ENCODE measurements at places on chromosomes 6 and 20.

DNA sequence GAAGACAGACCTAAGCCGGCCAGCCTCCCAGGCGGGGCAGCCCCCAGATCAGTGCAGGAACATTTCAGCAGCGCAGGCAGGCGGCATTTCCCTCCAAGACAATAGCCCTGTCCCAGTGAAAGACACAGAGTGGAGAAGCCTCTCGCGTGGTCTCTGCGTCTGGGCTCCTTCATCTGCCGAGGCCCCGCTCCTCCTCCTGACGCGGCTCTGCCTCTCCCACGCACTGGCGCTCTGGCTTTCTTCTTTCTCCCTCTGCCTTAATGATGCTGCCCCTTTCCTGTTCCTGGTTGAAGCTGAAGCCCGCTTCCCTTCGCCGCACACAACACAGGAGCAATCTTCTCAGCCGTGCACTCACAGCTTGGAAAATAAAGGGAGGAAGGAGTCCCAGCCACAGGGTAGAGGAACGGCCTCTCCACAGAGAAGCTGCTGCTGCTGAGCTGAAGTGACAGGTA is 347.5 kb downstream of the CDH4 start:
- no peak for DNase-seq

DNA sequence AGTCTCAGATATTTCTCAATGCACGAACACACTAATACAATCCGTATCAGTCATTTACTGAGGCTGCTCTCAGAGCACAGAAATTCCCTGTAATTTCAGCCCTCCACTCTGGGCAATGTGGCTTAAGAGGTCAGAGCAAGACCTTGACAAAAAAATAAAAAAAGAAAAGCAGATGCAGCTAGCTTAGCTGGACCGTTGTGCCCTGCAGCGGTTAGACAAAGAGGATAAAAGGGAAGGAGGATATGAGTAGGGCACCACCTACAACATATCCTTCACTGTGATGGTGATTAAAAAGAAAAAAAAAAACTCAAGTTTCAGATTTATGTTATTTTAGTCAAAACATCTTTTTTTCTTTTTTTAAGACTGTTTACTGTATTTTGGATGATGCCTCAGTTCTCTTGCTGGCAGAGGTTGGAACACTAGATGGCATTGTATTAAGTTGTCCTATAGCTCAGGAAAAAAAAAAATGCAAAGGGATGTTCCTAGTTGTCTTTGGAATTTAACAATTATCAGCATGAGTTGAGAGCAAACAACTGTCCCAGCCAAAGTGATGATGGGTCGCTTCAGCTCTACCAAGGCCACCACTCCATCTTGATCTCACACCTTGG is 59.9 kb downstream of the ANKEF1 start:
- DNase-seq = no peak

GRCh38 chr20:1310506-1311190 is 18.3 kb downstream of the SDCBP2 start:
- no peak for DNase-seq

- no peak for DNase-seq
Measured at GRCh38 chr6:155344341-155345006, 30.2 kb upstream of the TFB1M start.

GRCh38 chr6:148657048-148657447 is 89.8 kb upstream of the UST start:
- no peak for DNase-seq

DNA sequence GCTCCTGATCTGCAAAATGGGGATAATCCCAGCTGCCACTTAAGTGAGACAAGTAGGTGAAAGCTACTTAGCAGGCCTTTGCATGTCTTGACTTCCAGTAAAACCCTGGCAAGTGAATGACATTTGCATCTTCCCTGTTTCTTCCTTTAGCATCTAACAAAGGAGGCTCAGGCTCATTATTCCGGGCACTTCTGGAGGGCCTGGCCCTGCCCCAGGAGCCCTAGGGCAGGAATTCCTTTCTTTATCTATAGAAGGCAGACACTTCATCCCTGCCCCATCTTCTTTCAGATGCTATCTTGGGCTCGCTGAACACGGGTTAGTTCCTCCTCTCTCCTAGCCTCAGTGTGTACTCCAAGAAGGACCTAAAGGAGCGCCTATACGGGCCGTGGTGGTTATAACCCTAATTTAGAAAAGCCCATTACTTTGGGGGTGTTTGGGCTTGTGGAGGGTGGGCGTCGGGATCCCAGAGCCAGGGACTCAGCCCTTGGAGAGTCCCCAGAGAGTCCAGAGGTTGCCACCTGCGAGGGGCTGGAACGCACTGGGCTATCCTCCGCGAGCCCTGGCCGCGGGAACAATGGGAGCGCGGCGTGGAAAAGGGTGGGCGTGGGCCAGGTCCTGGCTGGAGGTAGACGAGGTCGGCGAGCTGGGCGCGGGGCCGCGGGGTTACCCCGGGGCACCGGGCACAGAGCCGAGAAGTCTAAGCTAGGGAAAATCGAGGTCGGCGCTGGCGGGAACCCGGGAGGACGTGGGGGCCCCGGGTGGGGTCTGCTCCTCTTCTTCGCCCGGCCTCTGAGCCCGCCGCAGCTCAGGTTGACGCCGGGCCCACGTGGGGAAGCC is 62.8 kb upstream of the EPB41L1 start:
- no peak for DNase-seq

DNA sequence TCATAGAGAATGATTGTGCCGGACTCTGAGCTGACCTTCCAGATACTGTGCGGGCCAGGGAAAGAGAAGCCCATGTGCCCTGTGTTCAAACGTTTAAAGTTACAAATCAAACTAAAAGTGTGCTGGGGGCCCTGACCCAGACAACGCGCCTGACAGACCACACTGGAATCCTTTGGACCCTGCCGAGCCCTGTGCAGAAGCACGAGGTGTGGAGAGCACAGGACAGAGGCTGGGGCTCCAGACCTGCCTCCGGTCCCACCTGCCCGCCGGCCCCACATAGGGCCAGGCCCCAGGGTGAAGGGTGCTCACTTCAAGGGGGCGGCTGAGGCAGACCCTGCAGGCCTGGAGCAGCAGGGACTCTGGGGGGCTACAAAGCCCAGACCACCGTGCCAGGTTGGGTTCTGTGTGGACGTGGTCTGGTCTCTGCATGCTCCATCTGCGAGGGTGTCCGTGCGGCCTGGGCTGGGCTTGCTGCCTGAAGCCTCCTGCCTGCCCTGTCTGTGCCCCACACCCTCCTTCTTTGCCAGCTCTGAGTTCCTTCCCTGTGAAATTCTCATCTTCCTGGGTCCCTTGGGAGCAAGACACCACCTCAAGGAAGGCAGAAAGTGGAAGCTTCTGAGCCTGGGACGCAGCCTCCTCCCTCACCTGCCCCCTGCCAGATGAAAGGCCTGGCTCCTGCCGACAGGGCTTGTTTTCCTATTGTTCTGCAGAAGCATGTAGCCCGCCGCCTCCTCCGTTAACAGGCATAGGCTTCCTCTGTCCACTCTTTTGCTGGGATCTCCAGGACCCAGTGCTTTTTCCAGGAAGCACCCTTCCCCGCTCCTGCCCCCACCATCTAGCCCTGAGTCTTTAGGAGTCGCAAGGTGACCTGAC is 186.2 kb downstream of the ERMARD start:
- DNase-seq = no peak

DNA sequence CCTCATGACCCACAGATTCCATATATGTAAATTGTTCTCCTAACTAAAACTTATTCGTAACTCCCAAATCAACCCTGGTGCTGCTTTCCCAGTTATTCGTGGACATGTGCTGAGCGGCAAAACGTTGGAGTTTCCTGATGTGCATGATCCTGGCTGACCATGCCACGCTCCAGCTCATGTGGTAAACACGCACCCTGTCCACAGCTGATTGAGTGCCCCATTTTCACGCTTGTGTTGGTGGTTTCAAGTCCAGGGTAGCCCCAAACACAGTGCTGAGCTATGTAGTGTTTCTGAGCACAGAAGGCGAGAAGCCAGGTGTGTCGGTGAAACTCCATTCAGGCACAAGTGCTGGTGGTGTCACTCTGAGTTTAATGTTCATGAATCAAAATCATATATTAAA is 19.1 kb upstream of the FOXC1 start:
- DNase-seq = no peak

- no peak for DNase-seq
Measured at GRCh38 chr20:53606364-53606985, 12.8 kb upstream of the ZNF217 start.

DNA sequence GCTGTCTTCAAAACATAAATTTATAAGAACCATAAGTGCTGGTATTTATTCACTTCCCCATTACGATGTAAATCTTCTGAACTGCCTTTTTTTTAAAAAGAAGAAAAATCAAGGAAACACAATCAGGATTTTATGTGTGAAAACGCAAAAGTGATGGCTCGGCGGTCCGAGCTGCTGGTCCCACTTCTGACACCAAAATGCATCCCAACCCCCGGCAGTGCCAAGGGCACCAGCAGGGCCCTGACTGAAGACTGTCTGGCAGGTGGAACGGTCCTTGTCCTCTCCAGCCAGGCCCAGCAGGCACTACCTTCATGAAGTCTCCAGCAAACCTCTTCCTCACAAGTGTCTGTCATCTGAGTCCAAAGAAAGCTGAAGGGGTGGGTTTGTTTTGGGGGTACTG is 41.2 kb downstream of the TBC1D7 start:
- DNase-seq = no peak

DNA sequence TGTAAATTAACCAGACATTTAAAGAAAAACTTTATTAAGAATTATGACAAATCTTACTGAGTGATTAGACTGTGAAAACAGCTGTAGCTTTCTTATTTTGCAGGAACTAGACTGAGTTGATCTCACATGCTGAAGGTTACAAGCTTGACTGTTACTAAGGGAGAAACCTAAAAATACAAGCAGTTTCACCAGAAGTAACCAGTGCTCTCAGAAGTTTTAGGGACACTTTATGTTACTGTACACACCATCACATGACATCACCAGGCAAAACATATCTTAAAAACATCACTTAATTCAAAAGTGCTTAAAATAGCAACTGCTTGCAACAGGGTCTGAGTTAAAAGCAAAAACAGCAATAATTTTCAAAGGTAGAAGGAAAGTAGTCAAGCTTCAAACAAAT is 5.4 kb downstream of the FBXO30 start:
- no peak for DNase-seq

DNA sequence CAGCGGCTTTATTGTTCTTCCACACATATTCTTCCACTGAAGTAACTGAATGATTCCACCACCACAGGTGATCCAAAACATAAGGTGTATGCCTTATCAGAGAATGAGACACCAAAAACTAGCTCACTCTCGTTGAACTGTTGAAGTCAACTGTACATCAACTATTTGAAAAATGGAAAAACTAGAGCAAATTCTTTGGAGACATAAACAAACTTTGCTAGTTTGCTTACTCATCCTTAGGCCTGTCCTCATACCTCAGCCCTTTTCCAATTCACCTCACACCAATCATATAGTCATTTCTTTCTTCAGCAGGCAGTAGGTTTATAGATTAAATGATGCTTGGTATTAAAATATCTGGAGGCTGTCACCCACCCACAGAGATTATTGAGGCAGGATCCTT is 77.1 kb upstream of the RNF217 start:
- DNase-seq = no peak

GRCh38 chr6:134381959-134382358 is 64.0 kb upstream of the SGK1 start:
- DNase-seq = no peak

- DNase-seq = no peak
Measured at GRCh38 chr6:17115251-17116116, 13.6 kb downstream of the STMND1 start.

DNA sequence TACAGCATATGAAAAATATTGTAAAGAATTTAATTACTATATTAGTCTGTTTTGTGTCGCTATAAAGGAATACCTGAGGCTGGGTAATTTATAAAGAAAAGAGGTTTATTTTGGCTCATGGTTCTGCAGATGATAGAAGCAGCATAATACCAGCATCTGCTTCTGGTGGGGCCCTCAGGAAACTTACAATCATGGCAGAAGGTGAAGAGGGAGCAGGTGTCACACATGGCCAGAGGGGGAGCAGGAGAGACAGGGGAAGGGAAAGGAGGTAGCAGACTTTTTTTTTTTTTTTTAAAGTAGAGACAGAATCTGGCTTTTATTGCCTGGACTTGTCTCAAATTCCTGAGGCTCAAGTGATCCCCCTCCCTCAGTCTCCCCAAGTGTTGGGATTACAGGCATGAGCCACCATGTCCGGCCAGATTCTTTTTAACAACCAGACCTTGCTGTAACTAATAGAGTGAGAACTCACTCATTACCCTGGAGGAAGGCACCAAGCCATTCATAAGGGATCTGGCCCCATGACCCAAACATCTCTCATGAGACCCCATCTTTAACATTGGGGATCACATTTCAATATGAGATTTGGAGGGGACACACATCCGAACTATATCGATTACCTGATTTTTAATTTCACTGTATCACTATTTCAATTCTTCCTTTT is 64.6 kb downstream of the MAN1A1 start:
- no peak for DNase-seq

DNA sequence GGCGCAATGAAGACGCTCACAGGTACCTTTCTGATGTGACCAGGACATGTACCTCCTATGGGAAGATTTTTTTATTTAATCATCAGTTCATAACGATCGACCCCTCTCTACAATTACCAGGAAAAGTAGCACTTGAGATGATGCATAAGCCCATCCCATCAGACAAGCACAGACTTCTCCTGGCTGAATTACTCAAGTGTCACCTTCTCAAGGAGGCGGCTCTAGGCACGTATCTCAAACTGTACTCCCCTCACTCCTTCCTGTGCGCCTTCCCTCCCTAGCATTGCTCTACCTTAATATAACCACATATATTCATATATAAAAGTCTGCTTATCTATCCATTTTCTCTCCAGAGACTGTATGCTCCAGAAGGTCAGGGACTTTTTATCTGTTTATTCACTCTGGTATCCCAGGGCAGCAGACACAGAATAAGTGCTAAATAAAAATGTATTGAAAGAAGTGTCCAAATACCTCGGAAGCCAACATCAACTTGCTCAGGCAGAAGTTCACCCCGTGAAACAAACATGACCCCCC is 71.5 kb downstream of the CNKSR3 start:
- DNase-seq = no peak

- DNase-seq = no peak
Measured at GRCh38 chr6:11110921-11111768, at the start of gene ERVFRD-1. Gene ERVFRD-1 (minus strand): TSS chr6:11111725. CDS start chr6:11105310, 6,415 bp downstream.

DNA sequence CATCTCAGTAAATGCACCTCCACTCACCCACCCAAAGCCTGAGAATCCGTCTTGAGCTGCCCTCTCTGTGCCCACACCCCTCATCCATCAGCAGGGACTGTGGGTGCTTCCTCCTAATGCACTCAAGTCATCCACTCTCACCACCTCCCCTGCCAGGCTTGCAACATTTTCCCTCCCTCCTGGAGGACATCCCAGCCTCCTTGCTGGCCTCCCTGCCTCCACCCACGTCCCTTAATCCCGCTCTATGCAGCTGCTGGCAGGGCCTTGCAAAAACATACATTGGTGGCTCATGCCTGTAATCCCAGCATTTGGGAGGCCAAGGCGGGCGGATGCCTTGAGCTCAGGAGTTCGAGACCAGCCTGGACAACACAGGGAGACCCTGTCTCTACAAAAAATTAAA is 15.6 kb upstream of the SRC start:
- DNase-seq = no peak
